ENCODE measurements at places on chromosomes 11 and 22. TPM values are rescaled to one million over a fixed set of nuclear protein-coding genes. Genes with fewer than 3 reads are reported as not detected.
A peak's percentile ranks its signal among the peaks of the same experiment; 100 is the strongest.

DNA sequence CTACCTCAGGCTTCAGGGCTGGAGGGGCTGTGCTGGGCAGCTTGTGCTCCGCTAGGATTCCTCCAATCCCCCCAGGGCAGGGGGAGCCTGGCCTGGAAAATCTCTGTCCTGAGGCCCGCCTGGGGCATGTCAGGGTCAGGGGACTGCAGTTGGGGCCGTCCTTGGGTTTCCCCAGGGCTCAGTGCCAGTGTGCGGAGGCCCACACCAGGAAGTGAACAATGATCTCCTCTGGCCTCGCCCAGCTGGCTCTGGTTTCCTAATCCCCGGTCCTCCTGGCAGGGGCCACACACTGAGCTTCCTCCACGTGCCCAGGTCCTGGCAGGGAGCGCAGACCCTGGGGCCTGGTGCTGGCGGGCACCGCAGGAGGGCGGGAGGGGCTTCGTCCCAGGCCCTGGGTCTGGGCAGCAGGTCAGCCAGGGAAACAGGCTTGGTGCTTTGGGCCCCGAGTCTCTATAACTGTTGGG lies 1.4 kb upstream of the MUC2 start:
- DNase-seq: no peak
- H3K27ac ChIP-seq: peak overlapping the region; percentile 39
- H3K4me1 ChIP-seq: peaks cover 25% of the 10 kb centered on the region
- no peak overlapping the region for H3K4me3 ChIP-seq
- H3K27me3 ChIP-seq: no peaks in the 10 kb centered on the region

DNA sequence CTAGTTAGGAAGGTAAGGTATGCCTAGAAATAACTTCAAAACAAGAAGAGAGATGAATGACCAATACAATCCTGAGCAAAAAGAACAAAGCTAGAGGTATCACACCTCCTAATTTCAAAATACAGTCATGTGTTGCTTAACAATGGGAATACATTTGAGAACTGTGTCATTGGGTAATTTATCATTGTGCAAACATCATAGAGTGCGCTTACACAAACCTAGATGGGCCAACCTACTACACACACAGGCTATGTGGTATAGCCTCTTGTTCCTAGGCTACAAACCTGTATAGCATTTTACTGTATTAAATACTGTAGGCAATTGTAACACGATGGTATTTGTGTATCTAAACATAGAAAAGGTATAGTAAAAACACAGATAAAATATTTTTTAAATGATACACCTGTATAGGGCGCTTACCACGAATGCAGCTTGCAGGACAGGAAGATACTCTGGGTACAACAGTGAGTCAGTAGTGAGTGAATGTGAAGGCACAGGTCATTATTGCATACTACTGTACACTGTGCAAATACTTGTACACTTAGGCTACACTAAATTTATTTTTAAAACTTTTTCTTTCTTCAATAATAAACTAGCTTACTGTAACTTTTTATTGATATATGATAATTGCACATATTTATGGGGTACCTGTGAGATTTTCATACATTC lies 48.2 kb downstream of the STK33 start:
- no peak for DNase-seq
- H3K4me3 ChIP-seq: no peak overlapping the region
- H3K4me1 ChIP-seq: no peaks in the 10 kb centered on the region
- no peaks in the 10 kb centered on the region for H3K36me3 ChIP-seq
- H3K27me3 ChIP-seq: 0 out of 2 replicates have a peak, but pooled peaks cover 7% of the 10 kb centered on the region

DNA sequence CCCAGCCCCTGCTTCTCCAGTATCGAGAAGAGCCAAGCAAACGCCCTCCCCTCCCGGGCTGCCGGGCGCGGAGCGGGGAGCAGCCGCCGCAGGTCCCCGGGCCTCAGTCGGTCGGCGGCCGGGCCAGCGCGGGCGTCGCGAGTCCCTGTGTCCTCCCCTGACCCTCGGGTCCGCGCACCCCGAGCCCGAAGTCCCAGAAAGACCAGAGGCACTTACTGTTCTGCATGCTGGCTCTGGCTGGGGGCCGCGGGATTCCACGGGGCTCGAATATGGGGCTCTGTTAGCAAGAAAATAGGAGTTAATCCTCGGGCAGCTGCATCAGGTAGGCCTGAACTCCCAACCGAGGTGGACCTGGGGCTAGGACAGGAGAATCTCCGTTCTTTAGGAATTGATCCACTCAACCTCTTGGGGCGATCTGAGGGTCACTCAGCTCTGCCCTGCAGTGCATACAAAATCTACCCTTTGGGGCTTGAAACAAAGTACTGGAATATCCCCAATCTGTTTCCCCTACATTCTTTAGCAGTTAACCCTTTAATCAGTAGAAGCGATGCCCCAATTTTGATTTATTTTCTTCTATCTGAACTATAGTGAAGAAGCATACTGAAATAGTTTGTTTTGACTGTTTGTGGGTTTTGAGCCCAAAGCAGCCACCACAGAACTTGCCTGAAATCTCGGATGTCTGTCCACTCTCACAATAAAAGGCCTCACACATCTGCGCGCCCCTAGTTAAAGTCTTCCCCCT lies 4.8 kb downstream of the PAX6 start:
- 0 out of 2 replicates have a peak, but pooled peaks cover 3% of the 10 kb centered on the region for H3K4me1 ChIP-seq
- H3K27me3 ChIP-seq: peaks cover 29% of the 10 kb centered on the region
- no peak overlapping the region for H3K27ac ChIP-seq
- no peaks in the 10 kb centered on the region for H3K36me3 ChIP-seq

- peaks cover 94% of the 10 kb centered on the region for H3K4me1 ChIP-seq
- H3K4me3 ChIP-seq: peak overlapping the region; percentile 99
- peak overlapping the region; percentile 100 for H3K27ac ChIP-seq
Measured at GRCh38 chr11:65432100-65432650, 9.6 kb downstream of the NEAT1 start.

DNA sequence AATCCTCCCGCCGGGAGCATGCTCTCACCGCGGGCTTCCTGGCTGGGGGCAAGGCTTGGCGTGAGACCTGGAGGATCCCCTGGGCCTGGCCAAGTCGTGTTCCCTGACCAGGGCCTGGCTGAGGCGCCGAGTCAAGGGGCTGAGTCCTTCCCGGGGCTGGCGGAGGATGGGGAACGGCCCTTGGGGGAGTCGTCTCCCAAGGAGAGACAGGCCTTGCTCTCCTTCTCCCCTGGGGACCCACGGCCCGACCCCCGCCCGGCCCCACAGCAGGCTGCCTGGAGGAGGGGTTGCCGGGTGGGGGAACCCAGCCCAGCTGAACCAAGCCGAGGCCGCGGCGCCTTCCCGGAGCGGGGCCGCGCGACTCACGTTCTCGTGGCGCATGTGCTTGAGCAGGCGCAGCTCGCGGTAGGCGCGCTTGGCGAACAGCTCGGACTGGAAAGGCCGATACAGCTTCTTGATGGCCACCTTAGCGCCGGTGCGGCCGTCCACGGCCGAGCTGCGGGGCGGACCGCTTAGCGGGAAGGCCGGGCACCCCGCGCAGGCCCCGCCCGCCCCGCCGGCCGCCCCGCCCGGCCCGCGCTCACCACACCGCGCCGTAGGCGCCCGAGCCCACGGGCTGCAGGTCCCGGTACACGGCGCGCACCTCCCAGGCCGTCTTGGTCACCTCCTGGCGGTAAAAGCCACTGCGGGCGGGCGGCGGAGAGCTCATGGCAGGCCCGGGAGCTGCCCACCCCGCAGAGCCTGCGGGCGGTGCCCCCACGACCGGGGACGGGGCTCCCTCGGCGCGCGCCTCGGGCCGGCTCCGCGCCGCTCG lies 475 bp downstream of the MAPK12 start:
- no peak for DNase-seq
- H3K27ac ChIP-seq: peak overlapping the region; percentile 86
- H3K4me1 ChIP-seq: peaks cover 33% of the 10 kb centered on the region

DNA sequence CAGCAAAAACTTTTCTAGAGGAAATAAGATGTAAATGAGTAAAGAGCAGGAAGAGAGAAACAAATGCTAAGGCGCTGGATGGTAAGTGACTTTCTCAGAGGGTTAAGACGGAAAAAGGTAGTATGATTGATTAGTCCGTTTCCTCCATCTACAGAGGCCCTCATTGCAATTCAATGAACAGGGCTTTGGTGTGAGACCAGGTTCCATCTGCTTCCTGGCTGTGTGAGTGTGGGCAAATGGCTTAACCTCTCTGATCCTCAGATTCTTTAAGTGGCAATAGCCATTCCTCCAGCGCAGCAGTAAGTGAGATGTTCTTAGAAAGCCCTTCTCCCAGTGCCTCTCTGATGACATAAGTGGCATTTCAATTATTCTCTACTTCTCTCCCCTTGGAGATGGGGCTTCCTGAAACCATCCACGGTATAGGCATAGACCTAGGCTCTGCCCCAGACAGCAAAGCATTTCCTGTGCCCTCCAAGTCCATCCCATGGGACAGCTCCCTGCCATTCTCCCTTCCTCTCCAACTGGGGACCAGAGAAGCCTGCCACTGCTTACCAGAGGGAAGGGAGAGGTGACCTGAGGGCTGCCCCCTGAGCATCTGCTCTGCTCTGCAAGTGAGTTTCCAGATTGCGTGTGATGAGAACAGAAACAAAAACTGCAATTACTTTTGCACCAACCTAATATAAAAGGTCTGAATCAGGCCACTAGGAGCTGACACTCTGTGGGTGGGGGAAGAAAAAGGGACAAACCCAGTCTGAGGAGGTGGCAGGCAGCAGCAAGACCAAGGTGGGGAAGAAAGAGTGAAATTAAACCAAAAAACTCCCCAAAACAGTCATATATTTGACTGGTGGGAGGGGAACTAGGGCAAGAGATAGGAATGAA lies 12.7 kb upstream of the CD44 start:
- DNase-seq: no peak
- no peaks in the 10 kb centered on the region for H3K27me3 ChIP-seq
- no peaks in the 10 kb centered on the region for H3K36me3 ChIP-seq
- H3K27ac ChIP-seq: peak overlapping the region; percentile 62
- H3K4me3 ChIP-seq: no peak overlapping the region

GRCh38 chr22:46025225-46025972 lies 48.4 kb upstream of the WNT7B start:
- no peak overlapping the region for H3K27ac ChIP-seq
- peaks cover 4% of the 10 kb centered on the region for H3K4me1 ChIP-seq

GRCh38 chr11:32333320-32333991 lies 101.9 kb downstream of the WT1 start:
- no peak for DNase-seq

DNA sequence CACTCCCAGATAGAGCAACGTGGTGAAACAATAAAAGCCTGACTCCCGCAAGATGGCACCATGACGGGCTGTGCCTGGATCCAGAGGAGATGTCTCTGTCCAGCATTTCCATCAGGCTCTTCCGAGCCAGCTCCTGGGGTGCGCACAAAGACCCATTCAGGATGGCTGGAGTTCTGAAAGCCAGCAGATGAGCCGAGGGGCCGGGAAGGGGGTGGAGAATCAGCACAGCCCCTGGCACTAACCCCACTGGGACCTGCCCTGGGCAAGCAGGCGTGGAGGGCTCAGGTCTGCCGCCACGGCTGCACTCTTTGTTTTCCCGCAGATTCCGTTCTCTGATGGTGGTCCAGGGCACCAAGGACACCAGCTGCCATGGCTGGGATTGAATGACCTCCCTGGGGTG lies 97.2 kb upstream of the BLID start:
- H3K4me1 ChIP-seq: no peaks in the 10 kb centered on the region
- no peak overlapping the region for H3K4me3 ChIP-seq
- DNase-seq: no peak
- no peaks in the 10 kb centered on the region for H3K27me3 ChIP-seq

DNA sequence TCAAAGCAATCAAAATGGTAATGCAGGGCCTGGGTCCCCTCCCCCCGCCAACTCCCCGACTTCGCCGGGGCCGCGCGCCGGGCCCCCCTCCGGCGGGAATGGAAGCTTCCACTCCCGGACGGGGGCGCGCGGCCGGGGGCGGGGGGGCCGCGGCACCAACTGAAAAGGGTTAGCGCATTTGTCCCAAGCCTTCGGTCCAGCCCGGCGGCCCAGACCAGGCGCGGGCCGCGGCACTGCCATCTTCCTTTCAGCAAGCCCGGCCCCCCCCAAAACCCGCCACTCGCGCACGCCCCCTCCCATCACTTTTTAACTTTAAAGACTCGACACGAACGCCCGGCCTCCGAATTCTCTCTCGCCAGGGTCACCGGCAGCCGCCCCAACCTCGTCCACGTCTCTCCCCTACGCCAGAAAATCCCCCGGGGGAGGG lies 2.8 kb downstream of the PHF21B start:
- no peak overlapping the region for H3K27ac ChIP-seq
- H3K4me1 ChIP-seq: 0 out of 2 replicates have a peak, but pooled peaks cover 5% of the 10 kb centered on the region
- H3K4me3 ChIP-seq: peak overlapping the region; percentile 27
- DNase-seq: no peak
- no peaks in the 10 kb centered on the region for H3K27me3 ChIP-seq

GRCh38 chr22:37032134-37032534 lies 12.6 kb downstream of the MPST start:
- peaks cover 4% of the 10 kb centered on the region for H3K4me1 ChIP-seq
- H3K4me3 ChIP-seq: no peak overlapping the region
- H3K36me3 ChIP-seq: no peaks in the 10 kb centered on the region
- no peaks in the 10 kb centered on the region for H3K27me3 ChIP-seq

DNA sequence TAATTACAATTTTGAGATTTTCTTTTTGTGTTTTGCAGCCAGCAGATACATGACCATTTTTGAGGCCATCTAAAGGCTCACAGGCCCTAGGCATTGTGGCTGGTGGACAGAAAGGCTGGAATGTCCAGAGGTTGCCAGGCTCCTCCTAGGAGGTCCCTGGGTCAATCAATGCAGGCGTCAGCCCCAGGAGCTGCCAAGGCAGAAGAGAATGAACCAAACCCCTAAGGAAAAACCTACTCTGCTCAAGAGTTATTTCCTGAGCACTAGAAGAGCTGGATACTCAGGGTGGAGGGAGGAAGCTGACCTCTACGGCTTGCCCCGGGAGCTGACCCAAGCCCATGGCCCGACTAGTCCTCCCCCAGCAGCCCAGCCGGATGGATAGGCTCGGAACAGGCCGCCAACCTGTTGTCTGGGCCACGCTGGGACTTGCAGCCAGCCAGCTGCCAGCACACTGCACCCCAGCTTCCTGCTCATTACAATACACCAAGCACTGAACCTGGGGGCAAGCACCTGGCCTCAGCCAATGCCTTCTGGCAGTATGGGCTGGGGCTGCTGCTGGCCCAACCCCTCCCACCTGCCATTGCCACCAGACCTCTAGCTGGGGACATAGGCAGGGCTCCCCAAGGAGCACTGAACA lies 5.7 kb upstream of the SCGB1A1 start:
- peaks cover 13% of the 10 kb centered on the region for H3K4me1 ChIP-seq
- H3K4me3 ChIP-seq: no peak overlapping the region
- DNase-seq: no peak

DNA sequence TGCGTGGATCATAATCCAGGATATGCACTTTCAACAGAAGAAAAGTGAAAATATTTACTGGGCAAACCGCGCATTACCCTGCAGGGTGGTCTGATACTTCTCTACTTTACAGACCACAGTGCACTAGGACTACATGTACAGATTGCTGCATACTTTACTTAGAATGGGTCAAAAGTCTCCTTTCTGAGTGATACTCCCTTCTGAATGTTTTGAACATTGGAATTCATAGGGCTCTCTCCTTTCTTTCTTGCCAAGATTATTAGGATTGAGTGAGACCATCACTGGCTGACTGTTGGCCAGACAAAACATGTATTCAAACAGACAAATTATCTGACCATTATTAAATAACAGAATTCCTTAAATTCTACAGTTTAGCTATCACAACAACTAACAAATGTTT lies 6.6 kb upstream of the FIBIN start:
- no peak for DNase-seq
- H3K36me3 ChIP-seq: no peaks in the 10 kb centered on the region
- no peaks in the 10 kb centered on the region for H3K27me3 ChIP-seq
- H3K27ac ChIP-seq: no peak overlapping the region
- H3K4me1 ChIP-seq: no peaks in the 10 kb centered on the region

The RBFOX2 gene
- total RNA-seq: 81.1 TPM

The OR8G5 gene
- total RNA-seq: not detected

The MRGPRX3 gene
- total RNA-seq: not detected

The MYOD1 gene
- total RNA-seq: not detected

The SLC22A9 gene
- not detected for total RNA-seq

The KCNJ5 gene
- 0.28 TPM for total RNA-seq

The PLAAT5 gene
- not detected for total RNA-seq

Data from Panc1 (cell line).